Esophagus muscularis mucosa (tissue), 4 donors: ENCODE measurements at places on chromosomes 13 and 19. TPM values are rescaled to one million over a fixed set of nuclear protein-coding genes. Genes with fewer than 3 reads are reported as not detected.

- no peak for DNase-seq
Measured at GRCh38 chr13:110583178-110583865, 21.8 kb upstream of the RAB20 start.

- DNase-seq = no peak
Measured at GRCh38 chr13:40181203-40181845, 485.1 kb downstream of the FOXO1 start.

DNA sequence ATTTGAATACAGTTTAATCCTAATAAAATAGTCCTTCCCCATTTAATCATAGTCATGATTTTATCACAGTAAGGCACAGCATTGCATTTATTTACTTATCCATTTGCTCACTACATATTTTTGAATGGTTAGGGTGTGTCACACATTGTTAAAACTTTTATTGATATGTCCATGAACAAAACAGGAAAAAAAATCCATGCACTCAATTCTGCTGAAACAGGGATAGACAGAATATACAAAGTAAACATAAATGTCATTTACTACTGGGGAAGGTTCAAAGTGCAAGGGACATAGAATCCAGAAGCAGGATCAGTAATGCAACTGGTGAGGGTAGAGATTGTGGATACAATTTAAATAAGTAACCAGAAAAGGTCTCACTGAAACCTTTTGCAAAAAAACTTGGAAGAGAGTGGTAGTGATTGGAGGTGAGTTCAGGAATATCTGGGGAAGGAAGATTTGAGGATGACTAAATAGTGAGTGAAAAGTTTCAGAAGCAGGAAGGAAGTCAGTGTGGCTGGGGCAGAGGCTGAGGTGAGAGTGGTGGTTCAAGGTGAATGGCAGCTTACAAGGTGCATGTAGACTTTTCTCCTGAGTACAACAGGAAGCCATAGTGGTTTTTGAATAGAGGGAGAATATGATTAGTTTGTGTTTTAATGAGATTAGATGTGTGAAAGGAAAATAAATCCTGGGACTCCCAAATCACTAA, 387.2 kb upstream of the ATXN8OS start:
- no peak for DNase-seq

Gene LHFPL6
- total RNA-seq = 75.9 TPM

Gene ZNF17
- 8.0 TPM for total RNA-seq
